ENCODE measurements at places on chromosomes 7 and 10. TPM values are rescaled to one million over a fixed set of nuclear protein-coding genes. Genes with fewer than 3 reads are reported as not detected.

Gene RELN
- total RNA-seq = 4.3 TPM

DNA sequence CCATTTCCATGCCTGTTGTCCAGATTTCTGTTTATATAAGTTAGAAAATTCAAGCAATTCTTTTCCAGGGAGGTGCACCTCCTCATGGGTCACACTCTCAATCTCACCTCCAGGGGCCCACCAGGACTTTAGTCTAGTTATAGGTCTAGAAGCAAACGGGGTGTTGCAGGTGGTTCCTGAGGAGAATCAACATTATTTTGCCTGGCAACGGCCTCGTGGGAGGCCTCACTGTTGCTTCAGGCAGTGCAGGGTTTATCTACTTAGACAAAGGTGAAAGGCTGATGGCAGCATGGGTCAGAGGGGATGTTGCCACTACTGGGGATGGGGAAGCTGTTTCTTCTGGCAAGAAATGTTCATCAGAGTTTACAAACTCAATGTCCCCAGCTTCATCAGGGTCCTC lies 56.7 kb upstream of the LRRC18 start:
- DNase-seq = no peak
- no peaks in the 10 kb centered on the region for H3K36me3 ChIP-seq
- H3K27me3 ChIP-seq = no peaks in the 10 kb centered on the region
- H3K4me1 ChIP-seq = no peaks in the 10 kb centered on the region
- H3K27ac ChIP-seq = no peak overlapping the region
- no peak overlapping the region for H3K4me3 ChIP-seq

GRCh38 chr7:71323726-71324125 lies 191.8 kb downstream of the GALNT17 start:
- DNase-seq = no peak
- no peaks in the 10 kb centered on the region for H3K4me1 ChIP-seq
- no peaks in the 10 kb centered on the region for H3K27me3 ChIP-seq
- no peaks in the 10 kb centered on the region for H3K36me3 ChIP-seq

Gene MYO1G
- 0.36 TPM for total RNA-seq

DNA sequence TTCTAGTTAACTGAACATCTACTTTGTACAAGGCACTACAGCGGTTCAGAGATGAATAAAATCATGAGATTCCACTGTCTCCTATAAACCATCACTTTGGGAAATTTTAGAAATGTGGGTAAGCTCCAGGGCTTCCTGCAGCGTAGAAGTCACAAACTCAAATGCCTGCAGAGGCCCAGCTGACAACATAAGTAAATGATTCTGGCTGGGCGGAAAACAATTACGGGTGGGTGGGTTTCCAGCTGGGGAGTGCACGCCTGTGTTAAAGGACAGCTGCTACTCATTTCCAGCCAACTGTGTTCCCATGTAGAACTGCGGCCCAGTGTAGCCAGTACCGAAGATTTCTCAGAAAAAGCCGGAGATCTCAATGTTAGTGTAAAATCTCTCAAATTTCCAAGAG lies 69.5 kb upstream of the ATRNL1 start:
- H3K36me3 ChIP-seq = no peaks in the 10 kb centered on the region
- H3K27ac ChIP-seq = no peak overlapping the region
- no peaks in the 10 kb centered on the region for H3K27me3 ChIP-seq
- no peak overlapping the region for H3K4me3 ChIP-seq

DNA sequence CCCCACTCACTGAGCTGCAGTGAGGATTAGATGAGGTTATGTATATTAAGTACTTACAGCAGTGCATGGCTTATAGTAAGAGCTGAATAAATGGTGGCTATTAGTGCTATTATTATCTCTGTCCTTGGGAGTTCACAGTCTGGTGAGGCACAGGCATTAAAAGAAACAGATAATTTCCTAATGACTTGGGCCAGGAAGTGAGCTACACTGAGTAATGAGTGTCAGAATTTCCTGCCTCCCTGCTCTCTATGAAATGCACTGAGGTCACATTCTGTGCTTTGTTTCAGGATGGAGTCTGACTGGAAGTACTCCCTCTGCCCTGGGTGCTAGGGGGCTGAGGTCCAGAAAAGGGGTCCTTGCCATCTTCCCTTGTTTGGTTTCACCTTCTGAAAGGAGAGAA lies 48.7 kb upstream of the LOXL4 start:
- H3K27me3 ChIP-seq = no peaks in the 10 kb centered on the region
- no peak overlapping the region for H3K27ac ChIP-seq
- no peaks in the 10 kb centered on the region for H3K4me1 ChIP-seq

- no peak overlapping the region for H3K4me3 ChIP-seq
- H3K4me1 ChIP-seq = no peaks in the 10 kb centered on the region
- DNase-seq = no peak
- no peak overlapping the region for H3K27ac ChIP-seq
- H3K27me3 ChIP-seq = no peaks in the 10 kb centered on the region
- no peaks in the 10 kb centered on the region for H3K36me3 ChIP-seq
Measured at GRCh38 chr7:11951909-11952308, 119.9 kb upstream of the THSD7A start.

GRCh38 chr7:132406039-132406438 lies 170.2 kb downstream of the PLXNA4 start:
- no peaks in the 10 kb centered on the region for H3K27me3 ChIP-seq
- H3K36me3 ChIP-seq = no peaks in the 10 kb centered on the region
- H3K4me3 ChIP-seq = no peak overlapping the region
- no peak overlapping the region for H3K27ac ChIP-seq
- no peak for DNase-seq
- no peaks in the 10 kb centered on the region for H3K4me1 ChIP-seq

- peaks cover 16% of the 10 kb centered on the region for H3K4me1 ChIP-seq
- no peaks in the 10 kb centered on the region for H3K27me3 ChIP-seq
- no peak for DNase-seq
- H3K27ac ChIP-seq = no peak overlapping the region
Measured at GRCh38 chr10:24341371-24341770, 132.4 kb downstream of the KIAA1217 start.

DNA sequence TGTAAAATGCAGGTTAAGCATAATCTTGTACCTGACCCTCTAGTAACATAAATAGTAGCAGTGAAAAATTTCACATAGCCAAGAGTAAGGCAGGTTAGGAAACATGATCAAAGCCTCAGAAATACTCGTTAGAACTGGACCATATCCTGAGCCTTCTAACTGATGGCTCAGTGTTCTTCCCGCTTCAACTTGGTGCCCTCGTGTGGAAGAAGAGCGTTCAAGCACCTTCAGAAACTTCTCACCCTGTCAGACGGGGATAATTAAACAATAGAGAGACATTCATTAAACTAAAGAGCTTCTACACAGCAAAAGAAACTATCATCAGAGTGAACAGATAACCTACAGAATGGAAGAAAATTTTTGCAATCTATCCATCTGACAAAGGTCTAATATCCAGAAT lies 124.5 kb downstream of the MYOF start:
- no peaks in the 10 kb centered on the region for H3K27me3 ChIP-seq
- no peak for DNase-seq
- peaks cover under 1% of the 10 kb centered on the region for H3K4me1 ChIP-seq
- no peaks in the 10 kb centered on the region for H3K36me3 ChIP-seq
- H3K27ac ChIP-seq = no peak overlapping the region
- no peak overlapping the region for H3K4me3 ChIP-seq

Gene RAMP3
- not detected for total RNA-seq

Gene RFC2
- 64.9 TPM for total RNA-seq

DNA sequence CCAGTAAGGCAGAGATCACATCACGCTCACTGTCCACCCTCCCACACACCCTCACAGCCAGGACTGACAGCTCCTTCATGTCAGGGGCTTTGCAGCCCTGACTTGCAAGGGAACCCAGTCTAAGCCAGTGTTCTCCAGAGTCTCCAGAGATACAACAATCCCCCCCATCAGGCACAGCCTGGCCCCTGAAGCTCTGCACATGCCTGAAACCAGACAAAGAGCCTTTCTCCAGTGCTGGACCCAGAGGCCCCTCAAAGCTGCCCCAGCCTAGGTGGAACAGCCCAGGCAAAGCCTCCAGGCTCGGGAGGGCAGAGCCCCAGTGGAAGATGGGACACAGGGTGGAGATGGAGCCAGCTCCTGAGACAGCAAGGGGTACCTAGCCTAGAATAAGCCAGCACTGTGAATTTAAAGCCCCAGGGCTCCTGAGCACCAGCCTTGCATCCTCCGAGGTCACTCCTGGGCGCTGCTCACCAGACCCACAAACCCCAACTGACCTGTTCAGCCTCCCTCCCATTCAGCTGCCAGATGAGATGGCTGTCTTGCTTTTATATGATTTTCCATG lies 50.2 kb downstream of the GRID1 start:
- H3K36me3 ChIP-seq = no peaks in the 10 kb centered on the region
- no peaks in the 10 kb centered on the region for H3K27me3 ChIP-seq
- no peak overlapping the region for H3K4me3 ChIP-seq
- H3K27ac ChIP-seq = no peak overlapping the region
- no peak for DNase-seq
- no peaks in the 10 kb centered on the region for H3K4me1 ChIP-seq

Measured in Caco-2 (cell line).